Muscle of leg (tissue), 16 donors: ENCODE measurements at places on chromosomes 6 and 20. TPM values are rescaled to one million over a fixed set of nuclear protein-coding genes. Genes with fewer than 3 reads are reported as not detected.

- no peak for DNase-seq
These were observed 11.4 kb downstream of the ANKS1A start for GRCh38 chr6:34900321-34901031.

DNA sequence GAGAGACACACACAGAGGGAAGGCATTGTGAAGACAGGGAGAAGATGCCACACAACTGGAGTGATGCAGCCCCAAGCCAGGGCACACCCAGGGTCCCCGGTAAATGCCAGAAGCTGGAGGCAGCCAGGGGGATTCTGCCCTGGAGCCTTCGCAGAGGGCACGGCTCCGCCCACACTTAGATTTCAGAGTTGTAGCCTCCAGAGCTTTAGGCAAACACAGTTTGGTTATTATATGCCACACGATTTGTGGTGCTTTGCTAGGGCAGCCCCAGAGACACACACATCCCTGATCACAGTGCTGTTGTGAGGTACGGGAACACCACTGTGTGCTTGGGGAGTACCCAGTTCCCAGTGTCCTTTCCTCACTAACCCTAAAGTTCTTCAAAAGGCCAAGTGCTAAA, 280.6 kb downstream of the SMOC2 start:
- no peak for DNase-seq

GRCh38 chr6:108157234-108157980, 8.4 kb upstream of the NR2E1 start:
- DNase-seq: no peak

PPIL6 gene
- 5.9 TPM for total RNA-seq

GRCh38 chr6:8065519-8065911, 1.3 kb upstream of the BLOC1S5 start:
- DNase-seq: no peak

- no peak for DNase-seq
These were observed 1592.6 kb downstream of the GRIK2 start for GRCh38 chr6:102986086-102986485.

- no peak for DNase-seq
These were observed 30.6 kb upstream of the PBOV1 start for GRCh38 chr6:138248878-138249277.

GRCh38 chr20:57753332-57754164, 43.7 kb upstream of the PMEPA1 start:
- peak; percentile 36 for DNase-seq

- no peak for DNase-seq
These were observed 41.7 kb upstream of the TULP4 start for GRCh38 chr6:158270389-158271127.

GRCh38 chr20:12978126-12978394, 30.7 kb upstream of the SPTLC3 start:
- DNase-seq: no peak

DNA sequence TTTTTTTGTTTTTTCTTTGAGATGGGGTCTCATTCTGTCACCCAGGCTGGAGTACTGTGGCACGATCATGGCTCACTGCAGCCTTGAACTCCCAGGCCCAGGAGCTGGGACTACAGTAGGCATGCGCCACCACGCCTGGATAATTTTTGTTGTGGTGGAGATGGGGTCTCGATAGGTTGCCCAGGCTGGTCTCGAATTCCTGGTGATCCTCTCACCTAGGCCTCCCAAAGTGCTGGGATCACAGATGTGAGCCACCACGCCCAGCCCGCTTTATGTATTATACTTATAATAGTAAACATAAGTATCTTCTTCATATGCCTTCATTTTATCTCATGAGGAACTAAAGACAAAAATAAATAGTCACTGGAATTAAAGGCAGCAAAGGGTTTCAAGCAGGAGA, 63.5 kb downstream of the GINS1 start:
- DNase-seq: no peak

KIF6 gene
- total RNA-seq: 1.1 TPM

DNA sequence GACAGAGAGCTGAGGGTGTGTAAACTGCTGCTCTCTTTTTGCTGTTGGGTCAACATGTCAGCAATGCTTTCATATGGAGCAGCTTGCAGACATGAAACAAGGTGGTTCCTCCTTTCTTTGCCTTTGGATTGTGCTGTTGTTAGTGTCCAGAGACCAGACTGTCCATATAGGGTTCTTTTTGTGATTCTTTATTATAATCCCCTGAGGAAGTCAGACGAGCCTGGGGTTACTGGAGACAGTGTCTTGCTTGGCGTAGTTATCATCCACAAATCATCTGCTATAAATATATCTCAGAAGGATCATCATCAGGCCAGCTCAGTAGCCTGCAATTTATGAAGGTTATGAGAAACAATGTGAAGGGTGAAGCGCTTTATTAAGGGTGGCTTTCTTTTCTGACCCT, 2.3 kb upstream of the ADGRB3 start:
- no peak for DNase-seq

- DNase-seq: no peak
These were observed 76.3 kb upstream of the PHACTR2 start for GRCh38 chr6:143601504-143601903.

C6orf15 gene
- not detected for total RNA-seq

DNA sequence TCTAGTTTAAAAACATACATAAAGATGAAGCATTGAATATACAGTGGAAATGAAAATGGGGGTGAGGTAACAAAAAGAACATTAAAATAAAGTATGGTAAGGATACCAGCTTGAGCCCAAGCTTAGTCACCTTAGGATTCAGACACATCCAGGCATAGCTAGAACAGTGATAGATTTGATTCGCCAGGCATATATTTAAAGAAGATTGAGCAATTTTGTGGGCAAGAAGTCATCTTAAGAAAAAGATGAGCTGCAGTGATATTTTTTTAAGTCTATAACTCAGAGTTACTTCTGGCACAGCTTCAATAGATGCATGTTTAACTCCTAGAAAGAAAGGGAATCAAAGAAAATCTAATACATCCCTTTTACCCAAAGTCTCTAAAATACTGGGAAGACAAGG, 97.9 kb downstream of the BMP5 start:
- no peak for DNase-seq

DNA sequence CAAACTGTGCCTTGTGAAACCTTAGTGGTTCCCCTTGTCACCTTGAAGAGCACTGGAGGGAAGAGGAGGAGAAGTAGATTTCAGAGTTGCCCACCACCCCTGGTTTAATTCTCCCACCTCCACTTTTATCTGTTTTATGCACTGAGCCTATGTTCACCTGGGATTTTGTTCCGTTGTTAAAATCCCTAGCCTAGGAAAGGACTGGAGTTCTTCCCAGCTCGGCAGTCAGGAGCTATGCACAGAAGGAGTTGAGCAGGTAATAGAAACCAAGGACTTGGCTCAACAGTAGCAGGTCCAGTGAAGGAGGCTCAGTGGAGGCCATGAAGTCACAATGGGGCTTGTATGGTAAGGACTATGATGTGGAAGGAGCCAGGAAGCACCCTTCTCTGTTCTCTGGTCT, 290.3 kb upstream of the PRND start:
- no peak for DNase-seq

- peak; percentile 32 for DNase-seq
These were observed 801 bp downstream of the SRC start for GRCh38 chr20:37346535-37347346.

GRCh38 chr20:1926237-1926636, 31.0 kb downstream of the SIRPA start:
- no peak for DNase-seq

MOG gene
- total RNA-seq: not detected

GRCh38 chr6:3250231-3250675, 8.5 kb upstream of the PSMG4 start:
- peak; percentile 98 for DNase-seq

DNA sequence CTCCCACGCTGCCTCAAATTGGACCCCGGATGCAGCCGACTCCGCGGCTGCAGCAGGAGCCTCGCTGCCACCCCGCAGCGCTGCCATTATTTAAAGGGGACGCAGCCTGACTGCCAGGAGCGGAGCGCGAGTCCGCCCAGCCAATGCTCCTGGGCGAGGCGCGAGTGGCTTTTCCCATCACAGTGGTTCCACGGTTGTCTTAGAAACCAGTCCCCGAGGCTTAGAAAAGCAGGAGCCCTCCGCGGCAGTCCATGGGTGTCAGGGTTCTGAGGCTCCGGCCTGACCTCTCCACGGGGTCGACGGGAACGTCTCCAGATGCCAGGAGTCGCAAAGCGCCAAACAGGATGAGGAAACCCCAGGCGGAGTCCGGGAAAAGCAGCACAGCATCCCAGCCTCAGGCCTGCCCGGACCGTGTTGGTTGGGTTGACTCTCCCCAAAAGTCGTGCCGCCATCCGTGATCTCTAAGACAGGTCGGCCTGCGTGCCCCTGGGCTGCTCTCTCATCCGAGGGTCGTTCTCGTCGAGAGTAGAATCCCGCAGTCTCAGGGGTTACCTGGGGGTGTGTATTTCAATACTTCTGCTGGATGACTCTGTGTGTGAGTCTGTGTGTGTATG, 975.8 kb upstream of the DEFB115 start:
- no peak for DNase-seq

CNPY3 gene
- 16.8 TPM for total RNA-seq

- DNase-seq: no peak
These were observed 58.6 kb downstream of the PHACTR3 start for GRCh38 chr20:59662856-59663512.

- DNase-seq: no peak
These were observed 152.5 kb downstream of the SLC22A3 start for GRCh38 chr6:160500639-160501038.

GRCh38 chr20:13029687-13030375, 21.1 kb downstream of the SPTLC3 start:
- DNase-seq: peak; percentile 27

- no peak for DNase-seq
These were observed 51.6 kb upstream of the FAM83D start for GRCh38 chr20:38874460-38875174.

PCNA gene
- total RNA-seq: 65.2 TPM

- peak; percentile 41 for DNase-seq
These were observed 152.3 kb upstream of the BEND6 start for GRCh38 chr6:56802584-56802983.

GPX5 gene
- not detected for total RNA-seq

DNA sequence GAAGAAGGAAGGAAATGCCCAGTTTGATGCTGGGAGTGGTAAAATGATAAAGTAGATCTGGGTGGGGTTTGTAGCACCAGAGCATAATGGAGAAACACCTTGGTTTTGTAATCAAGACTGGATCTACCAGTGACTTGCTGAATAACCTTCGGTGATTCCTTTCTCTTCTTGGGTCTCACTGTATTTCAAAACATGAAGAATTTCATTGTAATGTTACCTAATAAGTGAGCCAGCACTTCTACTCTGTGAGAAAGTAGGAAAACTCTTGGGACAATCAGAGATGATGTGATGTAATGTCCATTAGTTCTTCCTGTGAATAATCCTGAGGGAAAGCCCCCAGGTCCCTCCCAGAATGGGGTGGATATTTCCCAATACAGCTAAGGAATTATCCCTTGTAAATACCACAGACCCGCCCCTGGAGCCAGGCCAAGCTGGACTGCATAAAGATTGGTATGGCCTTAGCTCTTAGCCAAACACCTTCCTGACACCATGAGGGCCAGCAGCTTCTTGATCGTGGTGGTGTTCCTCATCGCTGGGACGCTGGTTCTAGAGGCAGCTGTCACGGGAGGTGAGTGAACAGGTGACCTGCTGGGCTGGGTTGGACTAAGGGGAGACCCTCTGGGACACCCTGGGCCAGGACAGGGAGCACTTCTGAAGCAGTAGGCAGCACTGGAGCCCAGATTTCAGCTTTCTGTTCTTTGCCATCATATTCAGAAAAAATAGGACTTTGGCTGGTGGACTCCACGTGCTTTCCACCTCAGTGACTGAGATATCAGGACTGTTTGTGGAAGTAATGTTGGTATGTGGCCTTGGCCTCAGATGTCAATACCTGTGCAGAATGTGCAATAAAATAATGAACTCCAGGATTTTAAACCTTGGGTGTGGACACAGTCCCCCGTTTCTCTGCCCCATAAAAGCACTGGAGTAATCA, at the start of gene PI3:
TSS of gene PI3 (plus strand) at position 469 of the 931 bp plus-strand sequence. CDS start at position 490, 21 bp downstream.
- DNase-seq: no peak

DNA sequence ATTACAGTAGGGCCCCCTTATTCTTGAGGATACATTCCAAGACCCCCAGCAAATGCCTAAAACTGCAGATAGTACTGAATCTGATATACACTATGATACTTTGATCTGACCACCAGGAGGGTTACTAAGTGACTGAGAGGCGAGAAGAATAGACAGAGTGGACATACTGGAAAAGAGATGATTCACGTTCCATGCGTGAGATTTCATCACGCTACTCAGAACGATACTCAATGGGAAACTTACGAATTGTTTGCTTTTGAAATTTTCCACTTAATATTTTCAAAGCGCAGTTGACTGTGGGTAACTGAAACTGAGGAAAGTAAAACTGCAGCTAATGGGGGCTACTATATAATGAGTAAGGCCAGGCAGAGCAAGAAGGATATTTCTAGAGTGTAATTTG, 60.8 kb downstream of the STX11 start:
- no peak for DNase-seq

SAMD10 gene
- 1.5 TPM for total RNA-seq

DNA sequence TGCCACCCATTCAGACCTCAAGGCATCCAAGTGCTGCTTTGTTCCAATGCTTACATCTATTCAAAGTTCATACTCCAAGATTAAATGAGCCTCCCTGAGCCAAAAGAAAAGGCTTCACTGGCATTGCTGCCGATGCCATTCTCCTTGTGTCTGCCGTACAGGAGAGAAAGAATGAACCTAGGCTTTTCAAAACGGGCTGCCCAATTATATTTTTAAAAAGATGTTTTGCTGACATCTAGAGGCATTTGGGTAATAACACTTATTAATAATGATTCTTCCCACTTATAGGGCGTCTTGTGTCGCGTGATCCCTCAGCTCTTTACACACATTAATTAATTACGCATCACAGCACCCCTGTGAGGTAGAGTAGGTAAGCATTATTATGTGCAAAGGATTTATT, 545.6 kb downstream of the PKHD1 start:
- DNase-seq: peak; percentile 38

DNA sequence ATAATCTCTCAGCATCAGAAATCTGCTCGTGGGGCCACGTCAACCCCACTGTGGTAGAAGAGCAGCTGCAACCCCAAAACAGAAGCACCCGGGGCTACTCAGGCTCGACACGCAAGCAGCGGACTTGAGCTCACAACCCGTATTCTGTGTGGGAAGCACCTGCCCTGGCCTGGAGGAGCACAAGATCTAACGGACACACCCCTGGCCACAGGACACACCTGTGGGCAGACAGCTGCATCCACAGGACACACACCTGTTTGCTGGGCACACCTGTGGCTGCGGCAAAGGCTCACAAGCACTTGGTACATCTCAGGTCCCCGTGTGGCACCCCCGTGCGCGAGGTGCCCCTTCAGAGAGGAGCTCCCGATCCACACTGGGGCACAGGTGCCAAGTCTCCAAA, 36.5 kb downstream of the ZBTB46 start:
- DNase-seq: no peak
